ENCODE measurements at places on chromosomes 4 and X. TPM values are rescaled to one million over a fixed set of nuclear protein-coding genes. Genes with fewer than 3 reads are reported as not detected.

GRCh38 chr4:8773124-8773931 is 98.3 kb downstream of the HMX1 start:
- no peak for DNase-seq

GRCh38 chr4:101835121-101835904 is 44.8 kb downstream of the BANK1 start:
- no peak for DNase-seq

GRCh38 chr4:176583278-176583677 is 209.4 kb downstream of the VEGFC start:
- no peak for DNase-seq

GRCh38 chr4:136412708-136413107 is 1119.6 kb downstream of the PCDH18 start:
- DNase-seq: no peak

- DNase-seq: no peak
These were observed 38.0 kb upstream of the GPR78 start for GRCh38 chr4:8541981-8542715.

GRCh38 chr4:126572264-126572663 is 1060.5 kb upstream of the INTU start:
- no peak for DNase-seq

GRCh38 chr4:110107866-110108265 is 90.5 kb downstream of the ELOVL6 start:
- no peak for DNase-seq

DNA sequence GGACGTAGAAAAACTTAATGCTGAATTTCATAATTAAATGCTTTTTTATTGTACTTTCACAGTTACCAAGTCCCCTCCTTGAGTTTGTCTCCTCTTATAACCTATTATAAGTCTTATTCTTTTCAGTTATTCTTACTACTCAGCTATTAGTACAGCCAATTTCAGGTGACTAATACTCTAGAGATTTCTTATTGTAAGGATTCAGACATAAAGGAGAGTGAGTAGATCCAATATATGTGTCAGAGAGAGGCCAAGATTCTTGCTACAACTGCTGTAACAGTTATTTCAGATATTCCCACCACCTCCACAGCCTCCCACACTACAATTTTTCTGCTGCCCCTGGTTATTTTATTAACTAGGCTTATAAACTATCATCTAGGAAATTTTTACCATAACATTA is 274.5 kb downstream of the GPAT3 start:
- DNase-seq: no peak

- no peak for DNase-seq
These were observed 62.2 kb downstream of the MFAP3L start for GRCh38 chr4:169963998-169964397.

DNA sequence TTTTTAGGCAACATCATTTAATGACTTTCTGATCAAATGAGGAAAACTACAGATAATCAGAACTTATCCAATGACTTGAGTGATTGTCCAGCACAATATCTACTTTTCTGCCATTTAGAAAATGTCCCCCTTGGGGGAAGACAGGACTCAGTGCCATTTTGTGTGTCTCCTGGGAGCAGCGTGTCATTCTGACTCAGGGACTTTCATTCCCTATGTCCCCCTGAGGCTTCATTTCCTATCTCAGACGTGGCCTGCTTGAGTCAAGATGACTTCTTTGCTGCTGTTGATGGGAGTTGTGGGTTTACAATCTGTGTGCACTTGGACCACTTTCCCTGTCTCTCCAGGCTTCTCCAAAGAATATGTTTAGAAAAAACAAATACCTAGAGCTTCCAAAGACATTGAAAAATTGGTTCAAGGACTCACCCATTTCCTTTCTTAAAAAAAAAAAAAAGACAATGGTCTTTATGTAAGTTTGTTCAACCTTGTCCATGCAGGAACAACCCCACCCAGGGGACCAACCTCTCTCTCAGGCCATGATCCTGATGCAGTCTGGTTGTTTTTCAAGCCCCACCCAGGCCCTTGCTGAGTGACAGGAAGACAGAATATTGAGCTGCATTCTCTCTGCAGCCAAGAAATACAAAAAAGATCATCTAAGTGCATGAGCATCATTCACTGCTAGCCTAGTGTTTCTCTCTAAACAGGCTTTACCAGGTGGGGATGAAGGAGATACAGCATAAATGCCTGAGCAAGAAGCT is 34.3 kb upstream of the TMEM154 start:
- DNase-seq: no peak

DNA sequence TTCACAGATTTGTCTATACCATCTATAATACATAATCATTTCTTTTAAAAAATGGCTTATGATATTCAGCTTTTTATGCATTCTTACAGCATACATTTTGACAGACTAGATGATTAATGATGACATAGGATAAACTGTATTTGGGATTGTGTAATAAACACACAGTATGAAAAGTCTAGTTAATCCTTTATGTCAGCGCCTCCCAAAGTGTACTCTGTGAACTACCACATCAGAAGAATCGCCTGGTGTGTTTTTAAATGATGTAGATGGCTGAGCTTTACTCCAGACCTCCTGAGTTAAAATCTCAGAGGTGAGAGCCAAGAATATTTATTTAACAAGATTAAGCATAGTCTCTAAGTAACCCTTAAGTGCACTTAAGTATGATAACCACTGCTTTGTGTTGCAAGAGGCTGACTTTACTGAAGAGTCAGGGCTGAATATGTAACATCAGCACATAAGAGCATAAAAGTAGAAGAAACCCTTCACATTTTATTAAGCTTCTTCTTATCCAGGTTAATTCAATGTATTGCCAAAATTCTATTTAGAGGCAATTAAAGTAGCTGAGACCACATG is 104.2 kb downstream of the ANK2 start:
- no peak for DNase-seq

- no peak for DNase-seq
These were observed 7.7 kb upstream of the MAPK10 start for GRCh38 chr4:86367577-86367976.

DNA sequence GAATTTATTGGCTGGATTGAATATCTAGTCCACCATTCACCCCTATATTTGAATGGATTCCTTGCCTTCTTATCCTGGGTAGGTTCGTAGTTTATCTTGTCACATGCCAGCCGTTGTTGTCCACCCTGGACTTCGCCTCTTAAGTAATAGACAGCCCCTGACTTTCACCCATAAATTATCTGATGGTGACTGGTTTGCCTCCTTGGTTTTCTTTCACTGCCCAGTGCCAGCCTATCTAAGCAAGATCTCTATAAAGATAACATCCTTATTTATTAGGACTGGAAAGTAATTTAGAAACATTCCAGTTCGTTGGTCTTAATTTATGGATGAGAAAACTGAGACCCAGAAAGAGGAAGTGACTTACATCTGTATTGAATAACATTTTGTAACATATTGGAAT is 410.3 kb downstream of the RPA4 start:
- no peak for DNase-seq

- DNase-seq: no peak
These were observed 152.7 kb downstream of the NAA11 start for GRCh38 chr4:79173186-79173585.

GRCh38 chr4:149166365-149166764 is 649.3 kb downstream of the IQCM start:
- DNase-seq: no peak

GRCh38 chr4:182549356-182549755 is 306.2 kb downstream of the TENM3 start:
- no peak for DNase-seq

- DNase-seq: no peak
These were observed 98.5 kb downstream of the NSUN7 start for GRCh38 chr4:40848251-40848650.

DNA sequence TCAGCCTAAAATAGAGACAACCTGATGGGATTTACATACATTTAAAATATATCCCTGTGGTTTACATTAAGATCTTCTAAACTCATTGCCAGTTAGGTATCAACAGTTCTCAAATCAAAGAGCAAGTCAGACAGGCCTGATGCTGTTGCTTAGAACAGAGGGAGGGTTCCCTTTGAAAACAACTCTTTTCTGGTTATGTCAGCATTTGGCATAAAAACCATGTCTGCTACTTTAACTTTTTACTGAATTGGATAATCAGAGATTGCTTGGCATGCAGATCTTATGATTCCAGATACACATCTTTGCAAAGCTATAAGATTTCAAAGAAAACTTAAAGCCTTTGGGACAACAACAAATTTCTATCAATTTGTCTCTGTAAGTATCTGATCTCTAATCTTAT is 140.8 kb downstream of the CPE start:
- no peak for DNase-seq

DNA sequence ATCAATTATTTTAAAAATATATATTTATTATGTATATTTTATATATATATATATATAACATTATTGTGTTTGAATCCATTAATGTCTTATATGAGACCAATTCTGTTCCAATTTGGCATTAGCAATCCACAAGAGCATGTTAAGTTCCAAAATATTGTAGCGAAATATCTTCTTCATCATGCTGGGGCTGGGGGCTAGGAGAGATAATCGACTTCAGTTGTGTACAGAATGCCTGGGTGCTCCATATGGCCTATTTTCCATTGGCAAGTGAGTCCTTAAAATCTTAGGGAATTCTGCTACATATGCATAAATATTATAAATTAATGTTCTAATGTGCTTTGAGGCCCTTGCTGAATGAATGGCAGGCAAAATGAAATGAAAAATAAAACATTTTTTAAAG is 117.7 kb downstream of the PCDH7 start:
- DNase-seq: no peak

- DNase-seq: no peak
These were observed 94.4 kb downstream of the SOWAHB start for GRCh38 chr4:76803522-76803921.

DNA sequence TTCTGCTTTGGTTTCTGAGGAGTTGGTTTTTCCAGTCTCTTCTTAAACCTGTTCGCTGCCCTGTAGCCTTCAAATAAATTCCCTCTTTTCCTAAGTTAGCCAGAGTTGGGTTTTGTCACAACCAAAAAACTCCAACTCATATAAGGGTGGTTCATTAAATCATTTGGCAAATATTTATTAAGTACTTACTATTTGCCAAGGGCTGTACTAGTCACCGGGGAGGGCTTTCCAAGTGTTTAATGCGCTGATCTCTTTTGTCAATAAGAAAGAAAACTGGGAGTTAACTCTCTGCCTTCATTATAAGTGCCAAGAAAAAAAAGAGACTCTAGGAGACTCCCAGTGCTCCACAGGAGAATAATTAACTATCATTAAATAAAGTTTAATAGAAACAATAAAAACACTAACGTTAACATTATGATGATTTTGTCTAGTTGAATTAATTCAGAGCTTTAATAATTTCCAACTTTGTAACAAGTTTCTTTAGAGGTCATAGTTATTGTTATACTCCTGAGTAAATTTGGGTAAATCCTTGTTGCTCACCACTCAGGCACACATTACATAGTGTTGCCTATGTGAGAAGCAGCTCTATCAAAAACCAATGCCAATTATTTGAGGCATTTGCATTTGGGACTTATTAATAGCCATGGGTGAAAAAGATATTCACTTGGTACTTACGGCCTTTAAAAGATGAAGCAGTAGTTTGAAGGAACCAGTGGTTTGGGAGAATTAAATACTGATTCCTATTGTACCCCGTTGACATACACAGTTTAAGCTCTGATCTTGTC is 122.5 kb upstream of the TEX13D start:
- DNase-seq: no peak

DNA sequence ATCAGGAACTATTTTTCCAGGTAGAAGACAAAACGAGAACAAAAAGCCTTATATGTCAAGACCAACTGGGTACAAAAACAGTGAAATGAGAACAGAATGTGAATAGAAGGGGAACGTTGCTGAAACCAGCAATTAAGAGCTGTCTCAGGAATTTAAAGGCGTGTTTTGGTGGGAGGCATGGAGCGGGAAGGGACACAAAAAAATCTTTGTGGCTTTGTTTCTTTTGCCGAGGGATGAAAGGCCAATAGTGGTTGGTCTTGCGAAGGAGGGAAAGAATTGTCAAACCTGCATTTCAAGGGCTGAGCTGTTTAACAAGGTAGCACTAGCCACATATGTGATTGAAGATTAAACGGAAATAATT is 103.8 kb downstream of the USP46 start:
- DNase-seq: no peak

- no peak for DNase-seq
These were observed 343.7 kb upstream of the PPP1R2C start for GRCh38 chrX:43121637-43122036.

DNA sequence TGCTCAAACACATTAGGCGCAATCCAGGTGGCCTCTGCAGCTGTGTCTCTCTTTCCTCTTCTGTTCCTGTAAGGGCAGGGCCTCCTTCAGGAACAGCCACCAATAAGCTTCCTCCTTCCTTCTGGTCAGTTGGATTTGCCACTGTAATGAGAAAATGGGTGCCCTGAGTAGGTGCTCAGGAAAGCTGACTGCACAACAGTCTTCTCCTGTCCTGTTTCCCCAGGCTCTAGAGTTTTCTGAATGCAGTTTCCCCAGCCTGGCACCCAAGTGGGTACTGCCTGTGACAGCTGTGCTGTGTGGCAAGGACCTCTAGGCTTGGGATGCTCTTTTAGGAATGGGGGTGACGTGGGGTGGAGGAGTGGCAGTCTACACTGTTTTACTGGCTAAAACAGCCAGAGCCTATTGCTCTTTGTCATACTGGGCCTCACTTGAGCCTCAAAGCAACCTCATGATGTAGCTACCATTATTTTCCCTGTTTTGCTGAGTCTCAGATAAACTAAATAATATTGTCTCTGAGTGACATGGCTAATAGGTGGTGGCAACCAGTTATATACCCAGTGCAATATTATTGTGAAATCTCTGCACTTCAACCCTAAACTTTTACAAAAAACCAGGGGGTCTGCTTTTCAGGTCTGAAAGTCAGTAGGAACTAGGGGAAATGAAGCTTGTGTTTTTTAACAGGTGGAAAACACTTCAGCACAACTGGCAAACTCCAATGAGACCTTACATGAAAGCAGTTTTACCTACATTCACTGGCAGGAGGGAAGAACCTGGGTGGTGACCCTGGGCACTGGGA is 1.2 kb downstream of the CXCL2 start:
- DNase-seq: no peak

DNA sequence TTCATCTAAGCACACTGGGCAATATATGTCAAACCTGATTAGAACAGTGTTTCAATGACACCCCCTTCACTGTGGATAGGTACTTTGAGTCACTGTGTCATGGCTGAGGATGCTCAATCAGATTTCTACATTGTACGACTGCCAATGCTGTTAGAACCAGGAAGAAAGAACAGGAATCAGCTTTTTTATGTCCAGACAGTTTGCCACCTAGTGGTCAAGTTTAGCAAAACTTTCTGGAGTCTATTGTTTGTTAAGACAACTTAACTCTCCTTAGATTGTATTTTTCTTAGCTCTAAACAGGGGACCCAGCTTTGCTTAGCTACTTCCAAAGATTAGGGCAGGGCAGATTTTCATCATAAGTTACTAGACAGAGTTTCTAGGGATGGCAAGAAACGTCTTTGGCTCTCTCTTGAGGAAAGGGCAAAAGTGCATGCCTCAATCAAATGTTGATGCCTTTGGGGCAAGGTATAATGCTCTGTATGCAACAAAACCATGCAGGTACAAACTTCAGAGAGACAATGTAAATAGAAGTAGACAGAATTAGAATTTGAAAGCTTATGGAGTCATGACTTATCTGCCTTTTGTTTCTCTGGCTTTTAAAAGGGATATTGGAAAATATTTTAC is 40.5 kb upstream of the BMP3 start:
- no peak for DNase-seq

GRCh38 chr4:4672402-4672801 is 130.6 kb upstream of the STX18 start:
- DNase-seq: no peak

P2RY10 gene
- 0.98 TPM for total RNA-seq

USP27X gene
- total RNA-seq: 2.9 TPM

WDR45 gene
- total RNA-seq: 72.7 TPM

PABPC4L gene
- 3.7 TPM for total RNA-seq

HSFX2 gene
- not detected for total RNA-seq

KIAA0232 gene
- total RNA-seq: 29.0 TPM

SPANXA1 gene
- total RNA-seq: not detected

SSR4 gene
- 250 TPM for total RNA-seq

FGFBP1 gene
- 61.9 TPM for total RNA-seq
